Activated CD8-positive, alpha-beta memory T cell treated with anti-CD3 and anti-CD28 coated beads for 24 hours (primary cell): ENCODE measurements at places on chromosomes 5 and 9.

GRCh38 chr9:130565792-130566191 lies 13.6 kb upstream of the FUBP3 start:
- DNase-seq: no peak

- no peak for DNase-seq
Measured at GRCh38 chr5:80195837-80196400, 59.9 kb downstream of the SERINC5 start.

DNA sequence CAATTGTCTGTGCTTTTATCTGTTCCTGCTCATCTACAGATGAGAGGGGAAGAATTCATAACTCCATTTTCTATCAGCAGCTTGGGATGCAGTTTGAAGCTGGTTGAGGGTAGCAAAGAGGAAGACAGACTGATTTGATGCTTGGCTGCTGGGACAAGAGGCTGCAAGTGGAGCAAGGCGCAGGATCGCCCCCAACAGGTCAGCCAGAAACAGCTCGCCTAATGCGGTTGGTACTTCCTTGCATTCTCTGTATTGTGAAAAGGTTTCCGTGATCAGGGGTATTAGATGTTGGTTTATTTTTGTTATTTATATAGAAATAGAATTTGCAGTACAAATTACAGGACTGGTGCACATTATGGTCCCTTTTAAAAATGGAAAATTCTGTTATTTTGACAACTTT lies 40.6 kb downstream of the ZNF883 start:
- no peak for DNase-seq

- peak; percentile 81 for DNase-seq
Measured at GRCh38 chr9:134025606-134026541, 593 bp downstream of the BRD3OS start.

DNA sequence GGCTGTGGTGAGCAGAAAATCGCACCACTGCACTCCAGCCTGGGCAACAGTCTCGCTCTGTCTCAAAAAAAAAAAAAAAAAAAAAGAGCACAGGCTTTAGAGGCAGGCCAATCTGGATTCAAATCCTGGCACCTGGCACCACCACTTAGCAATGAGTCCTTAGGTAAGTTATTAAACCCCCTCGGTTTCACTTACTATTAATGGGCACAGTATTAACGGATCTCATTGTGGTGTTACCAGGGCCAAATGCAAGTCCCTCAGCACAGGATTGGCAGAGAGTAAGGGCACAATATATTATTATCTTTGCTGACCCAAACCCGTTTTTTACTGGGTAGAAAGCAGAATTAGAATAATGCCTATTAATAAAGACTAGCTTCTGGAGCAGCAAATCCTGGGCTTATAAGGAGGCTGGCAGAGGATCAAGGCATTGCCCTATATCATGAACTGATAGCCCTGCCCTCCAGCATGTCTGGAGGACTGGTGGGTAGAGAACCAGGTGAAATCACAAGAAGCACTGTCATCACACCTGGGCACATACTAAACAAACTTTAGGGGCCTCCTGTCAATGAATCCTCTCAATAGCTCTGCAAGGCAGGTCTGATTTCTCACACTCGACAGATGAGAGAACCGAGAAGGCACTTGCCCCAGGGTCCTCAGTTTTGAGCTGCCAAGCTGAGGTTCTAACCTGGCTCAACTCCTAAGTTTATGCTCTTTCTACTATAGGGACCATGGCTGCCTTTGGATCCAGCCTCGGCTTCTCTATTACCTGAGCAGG lies 17.7 kb downstream of the PCDHGC5 start:
- no peak for DNase-seq

DNA sequence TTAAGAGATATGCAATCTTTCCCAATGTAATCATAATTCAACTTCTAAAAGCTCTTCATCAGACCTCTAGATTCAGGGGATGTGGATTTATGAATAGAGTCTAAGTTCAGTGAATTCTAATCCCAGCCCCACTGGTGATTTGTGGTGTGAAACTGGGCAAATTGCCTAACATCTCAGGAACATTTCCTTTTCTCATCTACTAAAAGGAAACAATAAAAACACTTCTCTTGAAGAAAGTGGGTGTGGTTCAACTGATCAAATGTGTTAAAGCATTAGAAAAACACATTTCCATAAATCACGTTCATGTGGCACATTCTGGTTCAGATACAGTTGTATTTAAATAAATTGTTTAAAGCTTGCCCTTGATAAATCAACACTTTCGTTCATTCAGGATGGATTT lies 631.7 kb upstream of the CDH6 start:
- no peak for DNase-seq

DNA sequence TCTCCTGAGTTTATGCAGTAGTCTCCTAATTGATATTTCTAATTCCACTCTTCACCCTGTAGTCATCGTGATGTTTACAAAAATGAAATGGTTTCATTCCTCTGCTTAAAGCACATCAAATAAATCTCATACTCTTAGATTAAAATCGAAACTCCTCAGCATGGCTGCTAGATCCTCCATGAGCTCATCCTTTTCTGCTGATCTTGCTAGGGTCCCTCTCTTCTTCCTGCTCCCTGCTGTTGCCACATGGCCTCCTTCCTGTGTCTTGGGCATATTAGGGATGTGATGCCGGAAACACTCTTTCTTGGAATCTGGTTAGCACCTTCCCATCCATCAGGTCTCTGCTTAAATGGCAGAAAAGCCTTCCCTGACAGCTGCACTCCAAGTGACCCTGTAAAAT lies 59.5 kb upstream of the MEGF10 start:
- DNase-seq: no peak

- no peak for DNase-seq
Measured at GRCh38 chr5:36152324-36153297, 700 bp downstream of the SKP2 start.

DNA sequence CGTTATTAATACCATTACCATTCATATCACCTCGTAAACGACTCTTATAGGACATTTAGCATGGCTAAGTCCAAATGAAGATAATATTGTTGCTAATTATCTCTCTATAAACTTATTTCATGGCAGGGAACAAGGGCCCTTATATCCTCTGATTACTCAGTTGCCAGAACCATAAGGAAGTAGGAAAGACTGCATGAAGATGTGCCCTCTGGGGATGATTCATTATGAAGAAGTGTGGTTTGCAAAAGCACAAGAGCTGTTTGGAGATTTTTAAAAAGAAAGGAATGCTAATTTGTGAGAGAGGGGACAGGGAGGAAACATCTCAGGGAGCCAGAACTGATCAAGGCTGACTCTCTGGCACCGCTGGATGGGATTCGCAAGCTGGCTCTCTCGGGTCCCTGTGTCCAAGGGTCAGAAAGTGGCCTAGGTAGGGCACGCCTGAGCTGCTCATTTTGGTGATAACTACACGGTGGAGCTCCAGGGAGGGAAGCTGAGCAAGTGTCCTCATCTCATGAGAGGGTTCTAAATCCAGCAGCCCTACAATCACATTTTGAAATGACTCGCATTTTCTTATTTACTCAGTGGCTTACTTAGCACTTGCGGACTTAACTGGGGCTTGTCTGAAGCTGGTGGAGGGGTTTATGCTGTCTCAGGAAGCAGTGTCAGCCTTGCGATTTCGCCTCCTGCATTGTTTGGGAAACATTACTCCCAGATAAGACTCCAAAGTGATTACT lies 136.8 kb downstream of the C5orf15 start:
- DNase-seq: no peak

DNA sequence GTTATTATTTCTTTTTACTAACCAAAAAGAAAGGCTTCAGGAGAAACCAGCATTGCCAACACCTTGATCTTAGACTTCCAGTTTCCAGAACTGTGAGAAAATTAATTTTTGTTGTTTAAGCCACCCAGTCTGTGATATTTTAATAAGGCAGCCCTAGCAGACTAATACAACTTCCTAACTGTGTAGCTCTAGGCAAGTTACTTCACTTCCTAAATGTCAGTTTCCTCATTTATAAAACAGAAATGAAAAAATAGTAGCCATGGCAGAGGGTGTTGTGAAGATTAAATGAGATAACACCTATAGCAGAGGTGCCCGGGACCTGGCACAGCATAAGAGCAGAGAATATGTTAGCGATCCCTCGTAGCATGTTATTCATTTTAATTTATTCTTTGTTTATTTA lies 66.6 kb upstream of the HAND1 start:
- no peak for DNase-seq

DNA sequence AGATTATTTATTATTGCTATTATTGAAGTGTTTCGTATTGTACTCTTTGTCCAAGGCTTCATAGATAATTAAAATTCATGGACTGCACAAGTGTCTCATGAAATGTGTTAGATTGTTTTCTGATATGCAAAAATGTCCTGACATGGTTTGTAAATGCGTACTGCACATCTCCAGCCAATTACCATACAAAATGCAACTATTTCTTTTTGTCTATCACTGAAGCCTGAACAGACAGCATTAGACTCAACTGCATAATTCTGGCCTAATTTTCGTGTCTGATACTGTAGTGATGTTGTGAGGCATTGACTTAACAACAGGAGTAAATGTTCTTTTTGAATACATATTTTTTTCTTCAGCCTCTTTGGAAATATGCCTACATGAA lies 498.2 kb upstream of the CD180 start:
- no peak for DNase-seq

DNA sequence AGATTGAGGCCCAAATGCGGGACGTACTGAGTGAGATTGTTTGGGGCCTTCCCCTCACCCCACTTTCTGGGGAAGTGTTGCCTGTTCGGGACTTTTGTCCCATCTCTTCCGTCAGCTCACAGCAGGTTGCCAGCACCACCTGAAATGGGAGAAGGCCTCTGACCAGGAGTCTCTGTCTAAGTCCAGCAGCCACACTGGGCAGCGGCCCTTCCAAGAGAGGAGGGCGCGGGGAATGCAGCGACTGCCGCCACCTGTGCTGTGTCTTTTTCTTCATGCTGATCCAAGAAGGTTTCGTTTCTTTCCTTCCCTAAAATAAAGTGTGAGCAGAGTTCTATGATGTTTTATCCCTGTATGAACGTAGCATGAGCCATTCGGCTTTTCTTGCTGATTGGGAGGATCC lies 134.2 kb upstream of the LMX1B start:
- no peak for DNase-seq

DNA sequence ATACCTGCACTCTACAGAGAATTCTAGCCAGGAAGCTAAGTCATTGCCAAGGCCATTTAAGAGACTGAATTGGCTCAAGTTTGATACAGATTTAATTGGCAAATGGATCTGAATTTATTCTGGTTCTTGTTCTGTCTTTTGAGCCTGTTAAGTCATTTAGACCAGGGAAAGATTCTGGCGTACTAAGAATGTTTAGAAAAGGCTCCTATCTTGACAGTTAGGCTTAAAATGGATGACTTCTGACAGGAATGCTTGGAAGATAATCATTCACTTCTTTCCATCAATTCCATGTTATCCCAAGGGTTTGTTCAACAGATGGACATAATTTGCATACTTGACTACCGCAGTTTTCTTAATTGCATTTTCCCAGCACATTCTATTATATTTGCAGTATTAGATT lies 376.6 kb downstream of the PTPRD start:
- DNase-seq: no peak

GRCh38 chr9:82436475-82436874 lies 447.9 kb downstream of the SPATA31D1 start:
- DNase-seq: no peak

- no peak for DNase-seq
Measured at GRCh38 chr5:167822241-167822640, 469.2 kb upstream of the WWC1 start.

GRCh38 chr9:87193925-87194868 lies 246.9 kb upstream of the GAS1 start:
- DNase-seq: no peak

DNA sequence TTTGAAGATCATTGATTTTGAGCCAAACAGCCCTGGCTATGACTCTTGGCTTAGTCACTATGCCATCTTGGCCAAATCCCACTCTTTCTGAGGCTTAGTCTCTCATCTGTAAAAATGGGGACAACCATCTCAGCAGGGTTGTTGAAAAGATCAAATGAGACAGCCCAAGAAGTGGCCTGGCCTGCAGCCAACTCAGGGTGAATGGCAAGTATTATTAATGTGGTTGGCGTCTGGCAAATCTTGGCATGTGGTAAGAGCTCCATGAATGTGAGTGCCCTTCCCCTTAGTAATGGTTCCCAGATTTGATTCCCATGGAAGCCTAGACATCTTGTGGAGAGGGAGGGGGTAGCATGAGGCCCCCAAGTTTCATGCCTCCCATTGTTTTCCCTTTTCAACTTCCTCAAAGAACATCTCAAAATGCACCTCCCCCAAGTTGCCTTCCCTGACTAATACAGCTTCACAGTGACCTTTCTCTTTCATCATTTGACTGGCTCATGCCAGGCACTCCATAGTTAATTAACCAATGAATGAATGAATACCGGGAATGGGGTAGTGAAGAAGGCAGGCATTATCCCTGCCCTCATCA lies 11.8 kb upstream of the TGFBI start:
- DNase-seq: peak; percentile 32

DNA sequence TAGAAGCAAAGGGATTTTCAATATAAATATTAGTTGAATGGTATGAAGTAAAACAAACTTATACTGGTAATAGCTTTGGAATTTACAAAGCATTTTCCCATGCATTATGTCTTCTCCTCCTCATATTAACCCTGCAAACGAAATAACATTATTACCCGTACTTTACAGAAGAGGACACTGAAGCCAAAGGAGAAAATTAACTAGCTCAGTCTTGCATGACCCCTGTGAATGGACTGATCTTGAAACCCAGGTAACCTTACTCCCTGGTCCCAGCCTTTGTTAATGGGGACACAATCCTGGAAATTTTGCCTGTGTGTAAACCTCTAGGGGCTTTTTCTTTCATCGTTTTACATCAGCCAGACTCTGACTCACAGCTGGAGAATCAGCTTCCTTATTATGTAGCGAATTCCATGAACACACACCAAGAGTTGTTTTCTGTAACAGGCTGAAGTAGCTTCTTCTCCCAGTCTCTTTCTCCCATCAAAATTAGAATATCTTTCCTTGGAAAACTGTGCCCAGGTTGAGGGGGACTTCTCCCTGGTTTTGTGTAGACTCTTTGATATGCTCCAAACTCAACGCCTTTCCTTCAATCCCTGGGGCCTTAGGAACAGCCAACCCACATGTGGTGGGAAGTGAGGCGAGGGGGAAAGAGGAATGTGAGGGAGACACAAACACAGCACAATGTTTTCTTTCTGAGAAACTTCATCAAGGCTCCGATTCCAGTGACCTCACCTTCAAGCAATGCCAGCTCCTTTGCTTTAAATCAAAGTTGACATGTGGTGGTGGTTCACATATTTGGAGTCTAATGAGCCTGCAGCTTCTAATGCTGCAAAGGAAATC lies 480.9 kb upstream of the PAPPA start:
- DNase-seq: no peak

DNA sequence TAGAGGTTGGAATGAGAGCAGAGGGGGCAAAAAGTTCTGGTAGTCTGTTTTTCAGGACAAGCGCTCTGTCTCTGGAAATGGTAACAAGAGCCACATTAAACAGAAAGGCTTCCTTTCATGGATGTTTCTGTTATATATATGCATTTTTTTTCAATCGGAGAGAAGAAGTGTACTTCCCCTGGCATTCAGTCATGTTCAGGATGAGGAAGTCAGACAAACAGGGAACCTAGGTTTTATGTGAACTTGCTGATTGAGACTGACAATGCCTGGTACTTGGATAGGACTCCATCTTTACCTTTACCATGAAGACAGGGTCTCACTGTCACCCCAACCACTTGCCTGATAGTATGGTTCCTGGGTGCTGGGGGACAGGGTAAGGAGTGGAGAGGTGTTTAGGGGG lies 30.1 kb upstream of the ZBED3 start:
- DNase-seq: no peak

GRCh38 chr9:116737152-116737546 lies 50.0 kb downstream of the TRIM32 start:
- DNase-seq: peak; percentile 75

GRCh38 chr5:10595672-10596309 lies 31.9 kb downstream of the ANKRD33B start:
- peak; percentile 61 for DNase-seq
